ENCODE measurements at places on chromosomes 5 and 9.

DNA sequence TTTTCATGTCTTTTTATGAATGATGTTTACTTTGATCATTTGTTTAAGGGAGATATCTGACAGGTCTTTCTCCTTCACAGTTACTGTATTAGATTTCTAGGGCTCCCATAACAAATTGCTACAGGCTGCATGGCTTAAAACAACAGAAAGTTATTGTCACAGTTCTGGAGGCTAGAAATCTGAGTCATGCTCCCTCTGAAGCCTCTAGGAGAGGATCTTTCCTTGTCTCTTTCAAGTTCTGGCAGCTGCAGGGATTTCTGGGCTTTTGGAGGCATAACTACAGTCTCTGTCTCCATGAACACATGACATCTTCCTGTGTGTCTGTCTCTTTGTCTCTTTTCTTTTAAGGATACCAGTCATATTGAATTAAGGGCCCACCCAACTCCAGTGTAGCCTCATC is 557.3 kb upstream of the SEMA6A start:
- no peak for DNase-seq

DNA sequence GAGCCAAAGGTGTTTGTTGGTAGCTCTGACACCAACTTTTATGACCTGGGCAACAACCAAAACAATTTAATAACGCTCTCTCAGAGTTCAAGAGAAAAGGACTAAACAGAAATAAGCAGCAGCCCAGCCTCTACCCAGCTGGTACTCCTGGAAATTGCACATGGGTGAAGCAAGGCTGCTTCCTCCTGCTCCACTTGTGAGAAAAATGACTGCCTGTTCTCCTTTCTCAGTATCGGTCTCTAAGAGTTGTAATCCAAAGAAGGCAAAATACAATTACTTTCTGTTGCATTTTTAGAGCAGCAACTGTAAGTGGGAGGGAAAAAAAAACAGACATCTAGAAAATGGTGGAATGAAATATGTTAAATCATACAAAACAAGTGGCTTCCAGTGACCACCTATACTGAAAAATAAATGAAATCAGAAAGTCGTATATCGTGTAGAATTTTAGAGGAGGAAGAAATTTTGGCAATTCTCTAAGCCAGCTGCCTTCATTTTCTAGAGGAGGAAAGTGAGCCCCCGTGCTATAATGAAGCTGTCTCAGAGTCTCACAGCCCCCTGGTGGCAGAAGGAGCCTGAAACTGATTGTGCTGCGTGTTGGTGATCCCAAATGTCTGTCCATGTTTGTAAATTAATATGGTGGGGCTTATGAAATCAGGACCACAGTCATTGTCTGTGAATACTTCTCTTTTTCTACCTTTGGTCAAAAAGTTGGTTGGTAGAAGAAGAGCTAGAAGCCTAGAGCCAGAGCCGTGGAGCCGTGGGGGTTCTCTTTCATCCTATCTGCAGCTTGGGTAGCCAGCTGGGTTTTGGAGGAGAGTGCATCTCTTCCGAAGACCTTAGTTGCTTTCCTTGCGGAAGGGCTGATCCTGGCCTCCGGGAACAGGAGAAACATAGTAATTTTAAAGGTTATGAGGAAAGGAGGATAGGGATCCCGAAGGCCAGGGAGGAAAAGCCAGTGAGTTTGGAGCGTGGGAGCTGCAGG is 139.9 kb downstream of the PIP5K1B start:
- DNase-seq = peak; percentile 29

DNA sequence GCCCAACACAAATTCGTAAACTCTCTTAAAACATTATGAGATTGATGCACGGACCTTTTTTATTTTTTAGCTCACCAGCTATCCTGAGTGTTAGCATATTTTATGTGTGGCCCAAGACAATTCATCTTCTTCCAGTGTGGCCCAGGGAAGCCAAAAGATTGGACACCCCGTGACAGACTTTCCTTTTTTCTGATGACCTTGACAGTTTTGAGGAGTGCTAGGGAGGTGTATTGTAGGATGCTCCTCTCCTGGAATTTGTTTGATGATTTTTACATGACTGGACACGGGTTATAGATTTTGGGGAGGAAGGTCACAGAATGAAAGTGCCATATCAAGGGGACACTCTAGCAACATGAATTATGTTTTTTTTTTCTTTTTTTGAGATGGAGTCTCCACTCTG is 69.3 kb upstream of the FANCC start:
- no peak for DNase-seq

DNA sequence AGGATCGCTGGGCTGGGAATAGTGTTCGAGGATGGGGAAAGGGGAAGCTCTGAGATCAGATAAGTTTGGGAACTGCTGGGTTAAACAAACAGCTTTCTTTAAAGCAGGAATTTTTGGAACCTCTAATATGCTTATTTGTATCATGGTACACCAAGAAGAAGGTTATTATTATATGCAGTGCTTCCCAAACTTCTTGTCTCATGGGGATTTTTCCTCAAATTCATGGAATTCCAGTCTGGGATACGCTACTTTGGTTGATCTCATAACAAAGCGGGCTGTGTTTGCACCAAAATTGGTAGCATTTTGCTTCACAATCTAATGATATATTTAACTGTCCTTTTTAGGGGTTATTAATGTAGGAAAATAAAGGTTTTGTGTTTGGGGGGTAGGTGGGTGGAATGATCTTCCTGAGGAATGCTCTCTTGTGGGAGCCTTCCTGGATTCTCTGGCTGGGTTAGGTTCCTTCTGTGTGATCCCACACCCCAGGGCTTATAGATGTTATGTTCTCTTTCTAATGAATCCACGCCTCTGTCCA is 116.2 kb upstream of the PANK3 start:
- no peak for DNase-seq

DNA sequence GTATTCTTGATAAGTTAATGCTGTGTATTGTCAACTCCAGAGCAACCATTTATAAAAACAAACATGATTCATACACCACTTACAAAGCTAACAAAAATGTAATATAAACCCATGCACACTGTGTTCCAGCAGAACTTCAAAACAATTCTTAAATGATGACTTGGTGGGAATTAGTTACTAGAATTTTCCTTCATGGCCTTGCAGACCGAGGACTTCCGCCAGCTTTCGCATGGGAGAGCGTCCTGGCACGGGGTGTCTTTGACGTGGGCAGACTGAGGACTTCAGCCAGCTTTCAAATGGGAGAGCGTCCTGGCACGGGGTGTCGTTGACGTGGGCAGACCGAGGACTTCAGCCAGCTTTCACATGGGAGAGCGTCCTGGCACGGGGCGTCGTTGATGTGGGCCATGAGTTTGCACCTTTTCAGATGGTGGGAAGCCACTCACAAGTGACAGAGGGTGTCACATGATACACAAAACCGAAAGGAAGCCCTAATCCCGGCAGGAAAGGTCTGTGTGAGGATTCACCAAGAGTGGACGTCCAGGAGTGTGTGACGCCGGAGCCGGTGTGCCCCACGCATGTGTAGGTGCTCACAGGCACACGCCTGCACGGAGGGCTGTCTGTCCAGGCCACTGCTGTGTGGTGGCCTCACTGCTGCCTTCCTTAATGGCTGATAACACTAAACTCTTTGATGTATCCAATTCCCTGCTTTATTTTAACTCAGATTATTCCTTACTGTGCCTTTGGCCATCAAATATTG is 211.3 kb upstream of the IRX4 start:
- no peak for DNase-seq

DNA sequence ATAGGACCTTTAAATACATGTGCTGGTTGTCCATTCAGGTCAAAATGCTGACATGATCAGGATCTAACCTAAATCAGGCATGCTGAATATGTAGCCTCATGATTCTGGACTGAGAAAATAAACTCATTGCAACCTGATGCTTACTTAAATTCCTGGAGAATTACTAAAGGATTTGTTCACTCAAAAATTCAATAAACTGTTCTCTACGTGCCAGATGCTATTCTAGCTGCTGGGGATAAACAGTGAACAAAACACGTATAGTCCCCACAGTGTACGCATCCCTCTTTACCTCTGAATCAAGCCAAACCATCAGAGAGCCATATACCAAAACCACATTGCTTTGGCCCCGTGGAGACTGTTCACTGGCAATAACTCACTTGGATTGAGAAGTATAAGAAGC is 6.1 kb downstream of the SCAI start:
- no peak for DNase-seq

DNA sequence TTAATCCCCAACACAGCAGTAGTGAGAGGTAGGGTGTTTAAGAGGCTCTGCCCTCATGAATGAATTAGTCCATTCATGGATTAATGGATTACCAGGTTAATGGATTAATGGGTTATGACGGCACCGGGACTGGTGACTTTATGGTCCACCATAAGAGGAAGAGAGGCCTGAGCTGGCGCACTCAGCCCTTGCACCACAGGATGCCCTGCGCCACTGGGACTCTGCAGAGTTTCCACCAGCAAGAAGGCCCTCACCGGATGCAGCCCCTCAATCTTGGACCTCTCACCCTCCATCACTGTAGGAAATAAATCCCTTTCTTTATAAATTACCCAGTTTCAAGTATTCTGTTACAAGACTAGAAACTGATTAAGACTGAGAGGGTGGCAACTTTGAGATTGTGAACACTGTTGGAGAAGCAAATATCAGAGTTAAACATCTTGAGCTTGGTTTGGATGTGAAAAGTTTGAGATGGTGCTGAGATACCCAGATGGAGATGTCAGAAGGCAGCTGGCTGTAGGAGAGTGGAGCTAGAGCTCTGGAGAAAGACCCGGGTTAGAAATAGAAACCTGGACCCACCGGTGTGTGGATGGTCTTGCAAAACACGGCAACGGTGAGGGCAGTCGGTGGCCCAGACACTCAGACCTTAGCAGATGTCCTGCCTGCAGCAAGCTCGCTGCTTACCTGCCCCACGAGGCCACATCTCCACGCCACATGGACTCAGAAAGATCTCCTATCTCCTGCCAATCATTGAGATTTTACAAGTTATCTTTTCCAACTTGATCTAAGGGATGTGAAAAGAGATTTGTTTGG is 98.8 kb downstream of the HSD17B3 start:
- DNase-seq = no peak

- no peak for DNase-seq
Observed at GRCh38 chr5:136675769-136676168, 310.4 kb upstream of the TRPC7 start.

DNA sequence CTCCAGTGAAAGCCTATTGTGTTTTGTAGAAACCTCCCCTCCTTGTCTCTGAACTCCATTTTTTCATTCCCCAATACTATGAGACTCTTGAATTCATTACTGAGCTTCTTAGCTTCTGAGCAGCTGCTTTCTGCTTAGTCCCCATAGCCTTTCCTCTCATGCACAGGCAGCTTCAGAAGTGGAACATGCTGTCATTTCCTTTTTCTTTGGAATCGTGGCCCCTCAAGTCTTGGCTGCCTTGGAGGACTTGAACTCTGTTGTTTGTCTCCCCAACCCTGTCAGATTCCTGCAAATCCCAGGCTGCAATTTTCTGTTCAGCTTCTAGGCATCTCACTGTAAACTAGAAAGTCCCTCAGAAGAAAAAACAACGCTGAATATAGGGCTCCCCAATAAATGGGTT is 268.5 kb downstream of the ARRDC3 start:
- no peak for DNase-seq

DNA sequence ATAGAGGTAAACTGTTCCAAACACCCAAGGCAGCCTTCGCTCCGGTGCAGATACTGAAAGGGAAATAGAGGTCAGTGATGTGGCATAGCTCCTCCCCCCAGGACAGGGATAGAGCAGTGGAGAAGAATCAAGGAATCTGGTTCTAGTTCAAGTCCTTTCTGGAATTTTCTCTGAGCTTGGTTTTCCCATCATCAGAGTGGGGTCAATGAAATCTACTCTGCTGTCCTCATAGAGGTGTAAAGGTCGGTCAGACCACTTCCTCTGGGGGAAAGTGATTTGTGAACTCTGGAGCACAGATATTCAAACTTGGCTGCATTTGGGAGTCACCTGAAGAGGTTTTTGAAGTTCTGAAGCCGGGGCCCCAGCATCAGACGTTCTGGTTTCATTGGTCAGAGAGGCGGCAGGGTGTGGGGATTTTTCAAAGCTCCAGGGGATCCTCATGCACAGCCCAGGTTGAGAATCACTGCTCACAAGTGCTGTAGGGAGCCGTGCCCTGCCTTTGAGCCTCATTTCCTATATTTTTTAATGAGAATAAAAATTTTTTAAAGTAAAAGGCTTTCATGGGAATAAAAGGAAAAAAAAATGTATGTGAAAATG is 105.7 kb upstream of the RAD23B start:
- no peak for DNase-seq

DNA sequence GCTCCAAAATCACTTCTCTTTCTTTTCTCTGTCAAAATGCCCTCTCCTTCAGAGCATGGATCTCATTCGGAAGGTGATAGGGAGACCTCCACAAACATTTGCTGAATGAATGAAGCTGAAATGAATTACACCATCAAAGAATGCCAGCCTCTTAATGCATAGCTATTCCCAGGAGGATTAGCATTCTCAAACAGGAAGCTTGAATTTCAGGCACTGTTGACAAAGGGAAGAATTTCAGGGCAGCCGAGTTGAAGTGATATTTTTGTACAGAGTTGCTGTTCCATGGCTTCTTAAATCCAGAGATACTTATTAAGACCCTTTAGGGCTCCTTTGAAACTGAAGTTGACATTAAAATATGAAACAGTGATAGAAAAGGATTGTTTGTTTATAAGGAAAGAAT is 18.8 kb downstream of the HBEGF start:
- no peak for DNase-seq

- no peak for DNase-seq
Observed at GRCh38 chr5:19605846-19606407, 382.1 kb downstream of the CDH18 start.

- DNase-seq = no peak
Observed at GRCh38 chr5:133294380-133294779, 242.6 kb downstream of the HSPA4 start.

GRCh38 chr9:18798508-18799290 is 234.3 kb downstream of the SAXO1 start:
- no peak for DNase-seq

DNA sequence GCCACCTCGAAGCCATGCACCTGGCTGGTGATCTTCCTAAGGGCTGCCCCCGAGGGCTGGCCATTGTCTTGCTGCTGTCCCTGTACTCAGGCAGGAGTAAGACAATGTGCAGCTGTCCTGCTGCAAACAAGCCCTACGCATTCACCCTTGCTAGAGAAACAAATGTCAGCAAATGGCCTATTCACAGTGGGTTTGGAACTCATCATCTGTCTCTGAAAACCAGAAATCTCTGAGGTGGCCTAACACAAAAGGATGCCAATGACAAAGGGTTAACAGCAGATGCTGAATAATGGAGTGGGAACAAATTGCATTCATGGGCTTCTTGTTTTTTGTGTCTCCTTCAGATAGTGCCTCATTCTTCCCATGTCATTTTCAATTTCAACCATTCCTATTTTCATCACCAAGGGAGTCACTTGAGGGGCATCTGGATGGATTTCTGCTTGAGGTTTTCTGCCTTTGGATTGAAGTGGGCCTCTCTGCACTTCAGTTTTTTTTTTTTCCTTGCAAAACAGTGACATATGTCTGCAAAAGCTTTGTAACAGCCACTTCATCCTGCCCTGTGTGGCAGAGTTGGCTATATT is 261.6 kb upstream of the VLDLR start:
- DNase-seq = peak; percentile 14
